ENCODE measurements at places on chromosomes 1 and 21.

DNA sequence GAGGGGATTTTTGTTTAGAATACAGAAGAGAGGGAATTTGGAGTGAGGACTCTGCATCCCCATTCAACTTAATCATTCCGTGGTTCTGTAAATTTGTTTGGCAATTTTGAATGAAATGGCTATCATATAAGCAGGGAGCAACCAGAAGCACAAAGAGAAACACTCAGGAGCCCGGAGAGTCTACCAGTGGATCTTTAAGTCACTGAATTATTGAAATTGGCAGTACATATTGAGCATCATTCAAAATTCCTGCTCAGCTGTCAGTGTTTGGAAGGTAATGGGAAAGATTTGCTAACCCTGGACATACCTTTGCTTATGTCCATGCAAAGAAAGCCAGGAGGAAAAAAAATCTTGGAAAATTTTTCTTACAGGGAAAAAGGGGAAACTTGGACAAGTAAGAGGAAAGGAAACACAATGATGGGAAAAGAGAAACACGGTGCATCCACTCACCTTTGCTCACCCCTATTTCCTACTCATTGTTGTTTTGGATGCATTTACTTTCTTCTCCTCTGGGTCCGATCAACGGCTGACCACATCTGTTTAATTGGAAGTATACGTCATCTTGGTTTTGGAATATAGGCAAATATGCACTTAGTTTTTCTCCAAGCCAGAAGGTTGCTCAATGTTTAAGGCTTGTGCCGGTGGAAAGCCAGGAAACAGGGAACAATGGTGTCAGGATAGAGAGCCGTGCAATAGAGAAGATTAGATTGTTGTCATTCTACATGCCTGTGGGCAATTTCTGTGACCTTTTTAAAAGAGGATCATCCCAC is 243.0 kb upstream of the LYPLAL1 start:
- DNase-seq = no peak

- DNase-seq = no peak
Observed at GRCh38 chr1:18323259-18323658, 157.5 kb upstream of the KLHDC7A start.

DNA sequence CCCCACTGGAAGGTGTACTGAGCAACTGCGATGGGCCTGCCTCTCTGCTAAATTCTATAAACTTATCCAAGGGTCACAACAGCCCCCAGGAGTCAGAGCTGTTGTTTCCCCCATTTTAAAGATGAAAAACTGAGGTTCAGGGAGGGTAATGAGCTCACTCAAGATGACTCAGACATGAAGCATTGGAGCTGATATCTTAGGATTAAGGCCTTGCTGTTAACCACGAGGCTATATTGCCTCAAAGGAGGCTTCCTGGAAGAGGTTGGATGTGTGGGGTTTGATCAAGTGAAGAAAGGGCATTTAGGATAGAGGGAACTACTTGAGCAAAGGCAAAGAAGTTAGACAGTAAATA is 6.7 kb downstream of the LDLRAP1 start:
- no peak for DNase-seq

- DNase-seq = no peak
Observed at GRCh38 chr1:225373155-225373554, 54.7 kb downstream of the LBR start.

DNA sequence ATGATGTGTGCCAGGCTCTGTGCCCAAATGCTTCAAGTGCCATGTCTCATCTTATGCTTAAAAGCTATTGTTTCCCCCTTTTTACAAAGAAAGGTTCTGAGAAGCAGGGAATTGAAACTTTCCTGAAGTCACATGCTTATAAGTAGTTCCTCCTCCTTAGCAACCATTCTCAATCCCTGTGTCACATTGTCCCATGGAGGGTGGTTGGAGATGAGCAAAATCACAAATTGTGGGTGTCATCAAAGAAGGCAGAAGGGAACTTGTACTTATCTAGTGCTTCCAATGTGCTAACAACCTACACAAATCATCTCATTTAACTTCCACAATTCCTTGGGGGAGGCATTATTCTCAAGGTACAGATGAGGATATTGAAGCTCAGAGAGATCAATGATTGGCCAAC is 10.1 kb upstream of the ERICH3 start:
- no peak for DNase-seq

- DNase-seq = no peak
Observed at GRCh38 chr1:247316590-247317197, 15.0 kb downstream of the ZNF496 start.

DNA sequence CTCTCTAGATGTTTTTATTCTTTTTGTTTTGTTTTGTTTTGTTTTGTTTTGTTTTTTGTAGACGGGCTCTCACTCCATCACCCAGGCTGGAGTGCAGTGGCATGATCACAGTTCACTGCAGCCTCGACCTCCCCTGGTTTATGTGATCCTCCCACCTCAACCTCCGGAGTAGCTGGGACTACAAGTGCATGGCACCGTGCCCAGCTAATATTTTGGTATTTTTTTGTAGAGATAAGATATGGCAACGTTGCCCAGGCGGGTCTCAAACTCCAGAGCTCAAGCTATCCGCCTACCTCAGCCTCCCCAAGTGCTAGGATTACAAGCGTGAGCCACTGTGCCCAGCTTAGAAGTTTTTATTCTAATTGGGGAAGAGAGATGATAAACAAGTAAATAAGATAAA is 13.3 kb upstream of the TP53BP2 start:
- no peak for DNase-seq

GRCh38 chr1:25568834-25569596 is 25.6 kb downstream of the LDLRAP1 start:
- no peak for DNase-seq

DNA sequence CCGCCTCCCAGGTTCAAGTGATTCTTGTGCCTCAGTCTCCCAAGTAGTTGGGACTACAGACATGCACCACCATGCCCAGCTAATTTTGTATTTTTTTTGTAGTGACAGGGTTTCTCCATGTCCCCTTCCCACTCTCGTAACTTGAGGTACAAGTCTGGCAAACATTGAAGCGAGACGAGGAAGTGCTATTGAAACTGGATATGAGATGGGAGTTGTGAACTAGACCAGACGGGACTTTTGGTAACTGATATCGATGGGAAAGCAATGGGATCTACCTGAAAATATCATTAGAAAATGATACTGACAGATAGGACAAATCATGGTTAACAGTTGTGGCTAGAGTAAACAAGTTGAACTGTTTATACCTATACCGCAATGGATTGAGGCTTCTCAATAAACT is 95.2 kb upstream of the TRABD2B start:
- DNase-seq = no peak

- DNase-seq = no peak
Observed at GRCh38 chr1:72013161-72013560, 269.2 kb downstream of the NEGR1 start.

DNA sequence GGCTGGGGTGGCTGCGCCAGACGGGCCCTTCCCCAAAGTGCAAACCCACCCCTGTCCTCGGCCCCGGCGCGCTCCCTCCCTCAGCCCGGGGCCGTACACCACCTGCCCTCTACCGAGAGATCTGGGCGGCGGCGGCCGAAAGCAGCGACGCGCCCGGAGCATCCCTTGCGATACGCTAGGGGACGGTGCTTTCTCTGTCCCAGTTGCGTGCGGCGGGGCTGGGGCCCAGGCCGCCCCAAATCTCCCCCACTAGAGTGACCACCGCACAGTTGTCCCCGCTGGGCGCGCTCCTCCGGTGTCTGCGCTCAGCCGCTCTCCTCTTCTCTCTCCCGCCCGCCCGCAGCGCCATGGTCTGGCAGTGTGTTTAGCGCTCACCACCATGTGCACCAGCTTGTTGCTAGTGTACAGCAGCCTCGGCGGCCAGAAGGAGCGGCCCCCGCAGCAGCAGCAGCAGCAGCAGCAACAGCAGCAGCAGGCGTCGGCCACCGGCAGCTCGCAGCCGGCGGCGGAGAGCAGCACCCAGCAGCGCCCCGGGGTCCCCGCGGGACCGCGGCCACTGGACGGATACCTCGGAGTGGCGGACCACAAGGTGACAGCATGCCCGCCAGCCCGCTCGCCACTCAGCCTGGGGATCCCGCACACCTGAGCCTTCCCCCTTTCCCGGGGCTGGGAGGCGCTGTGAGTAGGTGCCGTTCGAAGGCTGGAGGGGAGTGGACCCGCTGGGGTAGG is 1.0 kb downstream of the ST6GALNAC5 start:
- no peak for DNase-seq

DNA sequence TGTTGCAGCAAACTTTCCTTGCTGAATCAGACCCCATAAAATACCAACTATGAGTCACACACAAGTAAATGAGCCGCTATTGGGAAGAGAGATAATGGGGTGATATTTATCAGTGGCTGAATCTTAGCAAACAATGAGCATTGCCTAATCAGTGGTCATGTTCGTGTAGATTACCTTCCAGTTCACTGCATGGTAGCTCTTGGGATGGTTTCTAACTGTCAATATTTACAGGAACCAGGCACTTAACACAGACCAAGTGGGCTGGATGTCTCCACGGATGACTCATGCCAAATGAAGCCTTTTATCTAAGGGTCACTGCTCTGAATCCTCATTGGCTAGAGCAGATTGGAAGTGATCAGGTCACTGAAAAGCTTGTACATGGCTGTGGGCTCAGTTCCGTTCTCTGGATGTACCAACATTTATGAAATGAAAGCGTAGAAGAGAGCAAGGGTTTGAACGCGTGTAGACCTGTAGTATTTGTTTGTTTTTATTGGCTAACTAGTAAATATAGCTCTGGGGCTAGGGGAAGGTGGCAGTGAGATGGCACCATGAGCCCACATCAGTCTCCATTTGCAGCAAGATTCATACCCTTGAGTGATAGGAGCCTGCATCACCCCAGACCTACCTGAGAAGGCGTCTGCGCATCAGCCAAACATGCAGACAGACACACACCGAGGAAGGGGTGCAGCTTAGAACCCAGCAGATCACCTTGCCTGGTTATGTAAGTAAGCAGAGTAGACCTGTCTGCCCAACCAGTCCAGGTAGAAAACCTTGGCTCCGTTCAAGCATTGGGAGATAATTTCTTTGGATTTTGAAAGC is 153.3 kb downstream of the TOMM20 start:
- DNase-seq = no peak

- no peak for DNase-seq
Observed at GRCh38 chr1:180221462-180221861, 8.6 kb upstream of the LHX4 start.

DNA sequence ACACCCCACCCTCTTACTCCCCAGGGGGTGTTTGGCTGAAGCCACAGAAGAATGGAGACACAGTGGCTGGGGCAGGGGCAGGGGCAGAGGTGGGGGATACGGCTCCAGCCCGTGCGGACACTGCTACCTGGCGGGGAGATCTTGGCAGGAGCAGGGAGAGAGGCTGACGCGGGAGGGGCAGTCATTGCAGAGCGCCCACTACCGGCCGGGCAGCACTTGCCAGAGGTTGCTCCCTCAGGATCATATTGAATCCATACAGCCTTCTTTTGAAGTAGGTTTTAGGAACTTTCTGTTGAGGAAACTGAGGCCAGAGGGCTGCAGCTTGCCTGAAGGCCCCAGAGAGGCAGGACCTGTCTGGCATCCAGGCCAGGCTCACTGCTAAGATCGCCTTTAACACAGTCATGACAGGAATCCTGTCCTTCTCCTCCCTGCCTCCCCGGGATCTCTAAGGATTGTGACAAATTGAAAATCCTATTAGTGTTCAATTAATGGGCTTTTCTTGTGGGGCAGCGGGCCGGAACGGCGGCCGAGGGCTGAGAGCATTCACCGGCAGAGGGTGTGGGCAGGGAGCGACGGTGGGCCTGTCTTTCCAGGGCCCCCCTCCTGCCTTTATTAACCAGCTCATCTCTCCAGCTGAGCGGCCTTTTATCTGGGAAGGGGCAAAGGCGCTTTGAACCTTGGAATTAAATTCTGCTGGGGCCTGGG is 65.5 kb upstream of the WNT4 start:
- DNase-seq = no peak

GRCh38 chr1:236120721-236121153 is 21.6 kb upstream of the GPR137B start:
- DNase-seq = no peak

GRCh38 chr1:187262731-187263130 is 434.0 kb downstream of the PLA2G4A start:
- no peak for DNase-seq

GRCh38 chr1:200038325-200038980 is 10.9 kb downstream of the NR5A2 start:
- no peak for DNase-seq

DNA sequence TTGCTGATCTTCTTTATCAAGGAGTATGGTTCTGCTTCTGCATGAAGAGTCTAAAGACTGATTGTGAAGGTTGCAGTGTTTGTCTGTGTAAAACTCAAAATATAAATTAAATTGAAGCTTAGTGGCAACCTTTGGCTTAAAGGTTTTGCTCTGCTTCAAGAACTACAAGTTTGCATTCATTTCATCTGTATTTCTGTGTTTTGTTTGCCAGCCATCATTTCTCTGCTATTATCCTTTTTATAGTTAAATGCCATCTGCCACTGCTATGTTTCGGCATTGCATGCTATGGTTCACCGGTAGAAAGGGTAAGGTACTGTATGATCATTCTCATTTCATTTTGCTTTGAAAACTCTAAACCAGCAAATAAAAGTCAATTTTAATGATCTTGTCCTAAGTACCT is 52.9 kb downstream of the OSBPL9 start:
- DNase-seq = no peak

DNA sequence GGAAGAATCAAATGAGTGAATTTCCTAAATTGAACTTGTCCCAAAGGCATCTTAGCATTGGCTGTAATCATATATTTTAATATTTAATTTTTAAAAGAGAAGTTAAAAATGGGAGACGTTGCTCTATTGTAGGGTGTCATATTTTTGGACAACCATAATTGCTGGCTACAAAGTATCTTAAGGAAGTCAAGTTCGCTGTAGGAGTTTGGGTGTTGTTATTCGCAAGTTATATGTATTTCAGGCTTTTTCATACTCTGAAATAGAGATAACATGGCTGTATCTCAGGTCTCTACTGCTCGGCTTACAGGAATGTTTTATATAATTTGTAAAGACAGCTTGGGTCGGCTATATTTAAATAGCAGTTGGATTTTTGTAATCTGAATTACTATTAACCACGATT is 852 bp downstream of the TMEM50A start:
- no peak for DNase-seq

DNA sequence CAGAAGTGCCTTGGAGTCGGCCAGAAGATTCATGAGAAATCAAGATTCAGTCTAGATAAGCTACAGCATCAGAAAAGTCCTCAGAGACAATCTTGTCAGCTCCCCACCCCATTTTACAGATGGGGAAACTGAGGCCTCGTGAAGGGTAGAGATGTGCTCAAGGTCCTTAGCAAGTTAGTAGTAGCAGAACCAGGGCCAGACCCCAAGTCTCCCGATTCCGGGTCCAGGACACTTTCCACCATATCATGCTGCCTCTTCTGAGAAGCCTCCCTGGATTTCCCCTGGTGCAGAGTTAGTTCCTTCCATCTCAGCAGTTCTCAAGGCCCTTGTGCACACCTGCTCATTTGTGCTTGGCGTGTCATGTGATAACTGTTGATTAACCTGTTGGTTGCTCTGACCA is 91.5 kb upstream of the ACTL8 start:
- no peak for DNase-seq

- no peak for DNase-seq
Observed at GRCh38 chr1:106249365-106249764, 807.1 kb upstream of the PRMT6 start.
